ENCODE measurements at places on chromosomes 2 and 18.

- no peak for DNase-seq
Observed at GRCh38 chr2:68290901-68291300, 28.8 kb downstream of the CNRIP1 start.

- DNase-seq, result no peak
Observed at GRCh38 chr2:70626254-70626990, 72.8 kb upstream of the TGFA start.

GRCh38 chr2:229884775-229885699, 36.8 kb downstream of the TRIP12 start:
- no peak for DNase-seq

DNA sequence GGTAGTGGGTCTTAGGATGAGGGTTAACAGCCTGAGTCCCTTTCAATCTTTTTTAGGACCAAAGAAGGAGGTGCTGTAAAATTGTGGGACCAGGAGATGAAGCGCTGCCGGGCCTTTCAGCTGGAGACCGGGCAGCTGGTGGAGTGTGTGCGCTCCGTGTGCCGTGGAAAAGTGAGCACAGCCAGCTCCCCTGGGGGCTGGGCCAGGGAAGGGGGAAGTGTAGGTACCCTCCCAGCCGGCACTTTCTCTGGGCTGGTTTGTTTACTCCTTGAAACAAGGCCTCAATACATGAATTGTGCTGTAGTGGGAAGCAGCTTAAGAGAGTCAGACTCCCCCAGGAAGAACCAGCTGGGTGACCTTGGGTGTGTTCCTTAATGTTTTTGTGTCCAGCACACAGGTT, 90.1 kb downstream of the RTN4 start:
- DNase-seq, result no peak

DNA sequence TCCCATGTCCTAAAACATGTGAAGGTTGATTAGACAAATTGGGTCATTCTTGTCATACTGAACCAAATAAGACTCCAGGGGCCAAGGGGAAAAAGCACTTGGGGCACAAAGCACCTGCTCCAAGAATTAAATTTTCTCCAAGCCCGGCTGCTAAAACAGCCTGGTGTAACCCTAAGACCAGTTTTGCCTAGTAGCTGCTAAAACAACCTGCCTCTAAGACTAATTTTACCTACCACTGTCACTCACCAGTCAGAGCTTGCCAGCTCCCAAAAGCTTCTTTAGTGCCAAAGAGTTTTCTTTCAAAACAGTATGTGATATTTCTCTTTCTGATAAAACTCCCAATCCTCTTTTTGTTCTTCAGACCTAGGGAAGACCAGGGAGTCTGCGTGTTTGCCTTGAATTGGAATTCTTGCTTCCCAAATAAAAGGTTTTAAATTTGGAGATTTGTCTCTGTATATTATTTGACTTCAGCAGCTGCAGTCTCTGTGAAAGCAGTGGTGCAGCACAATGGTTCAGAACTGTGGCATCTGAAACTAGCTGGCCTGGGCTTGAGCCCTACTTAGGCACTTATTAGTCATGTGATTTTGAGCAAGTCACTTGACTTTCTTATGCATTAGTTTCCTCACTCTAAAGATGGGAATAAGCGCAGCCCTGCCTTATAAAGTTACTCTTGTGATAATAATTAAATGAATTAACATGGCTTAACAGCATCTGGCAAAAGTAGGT, 16.2 kb upstream of the APOB start:
- no peak for DNase-seq

DNA sequence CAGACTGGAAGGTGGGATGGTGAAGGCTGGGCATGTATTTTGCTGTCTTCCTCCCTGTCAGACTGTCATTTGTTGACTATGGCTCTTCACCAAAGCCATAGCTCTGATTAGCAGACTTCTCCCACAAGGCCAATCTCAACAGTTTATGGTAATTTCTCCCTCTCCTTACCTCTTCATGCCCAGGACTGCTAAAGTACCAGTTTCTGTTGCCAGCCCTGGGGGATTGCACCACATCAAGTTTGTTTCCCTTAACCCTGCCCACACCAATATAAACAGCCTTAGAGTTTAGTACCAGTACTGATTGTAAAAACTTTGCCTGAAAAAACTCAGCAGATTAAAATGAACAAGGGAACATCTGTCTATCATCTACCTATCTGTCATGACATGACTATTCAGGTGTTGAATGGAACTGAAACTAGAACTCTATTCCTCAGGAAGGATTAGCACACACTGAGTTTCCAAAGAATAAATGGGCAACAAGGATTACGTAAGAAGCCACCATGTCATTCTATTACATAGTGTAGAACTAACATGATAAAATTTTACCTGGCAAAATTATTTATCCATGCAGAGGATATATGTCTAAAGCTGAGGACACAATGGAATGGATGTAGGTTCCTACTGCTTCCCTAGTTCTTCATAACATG, 13.7 kb downstream of the FEZ2 start:
- DNase-seq, result no peak

DNA sequence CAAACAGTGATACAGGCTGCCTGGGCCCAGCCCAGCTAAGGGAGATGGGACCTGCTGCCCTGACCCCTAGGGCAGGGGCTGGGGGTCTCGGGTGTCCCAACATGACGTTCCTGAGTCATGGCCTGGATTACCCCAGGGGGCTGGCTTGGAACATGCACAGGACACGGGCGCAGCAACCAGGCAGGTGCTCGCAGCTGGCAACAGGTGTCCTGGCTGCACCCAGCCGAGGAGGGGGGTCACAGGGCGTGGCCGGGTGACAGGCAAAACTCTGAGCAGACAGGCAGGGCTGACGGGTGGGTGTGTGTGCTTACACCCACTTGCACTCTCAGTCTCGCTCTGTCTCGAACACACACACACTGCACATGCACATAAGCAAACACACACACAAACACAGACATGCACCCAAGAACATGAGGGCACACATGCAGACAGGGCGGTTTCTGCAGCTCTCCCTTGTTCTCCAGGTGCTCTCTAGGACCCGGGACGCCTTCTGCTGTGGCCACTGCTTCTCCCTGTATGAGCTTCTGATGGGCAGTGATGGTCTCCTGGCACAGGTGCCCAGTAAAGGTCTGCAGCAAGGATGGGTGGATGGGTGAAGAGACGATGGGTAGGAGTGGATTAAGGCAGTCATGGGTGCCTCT, 33.7 kb upstream of the TAF1B start:
- no peak for DNase-seq

DNA sequence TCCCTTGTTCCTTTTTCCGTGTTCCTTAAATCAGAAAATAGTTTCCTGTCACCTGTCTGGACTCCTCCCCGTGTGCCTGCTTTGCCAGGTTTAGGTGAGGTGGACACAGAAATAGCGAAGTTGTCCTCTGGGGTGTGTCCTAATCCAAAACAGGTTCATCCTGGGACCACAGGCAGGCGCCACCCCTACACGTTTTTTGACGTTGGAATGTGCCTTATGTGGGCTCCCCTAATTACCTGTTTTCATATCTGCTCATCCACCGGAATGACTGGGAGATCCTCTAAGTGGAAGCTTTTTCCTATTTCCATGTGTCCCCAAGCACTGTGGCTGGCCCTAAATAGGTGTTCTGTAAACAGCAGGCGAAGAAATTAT, 49.0 kb upstream of the PAIP2B start:
- DNase-seq, result no peak

- DNase-seq, result no peak
Observed at GRCh38 chr2:146392631-146393030, 1452.2 kb upstream of the ACVR2A start.

GRCh38 chr18:51668607-51669006, 471.1 kb upstream of the MEX3C start:
- no peak for DNase-seq

DNA sequence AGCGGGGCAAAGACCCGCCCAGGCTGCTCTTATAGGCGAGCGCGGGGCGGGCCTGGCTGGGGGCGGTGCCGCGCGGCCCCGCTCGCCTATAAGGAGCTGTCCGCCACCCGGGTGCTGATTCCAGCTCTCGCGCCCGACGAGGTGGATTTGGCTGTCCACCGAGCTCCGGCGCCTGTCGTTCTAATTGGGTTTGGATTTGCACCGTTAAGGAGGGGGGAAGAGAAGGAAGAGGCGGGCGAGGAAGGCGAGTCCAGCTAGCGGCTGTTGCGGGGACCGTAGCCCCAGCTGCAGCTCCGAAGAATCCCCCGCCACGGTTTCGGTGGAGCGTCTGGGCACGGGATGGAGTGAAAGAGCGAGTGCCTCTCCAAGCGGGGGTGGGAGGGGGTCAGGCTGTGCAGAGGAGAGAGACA, at the start of gene CNTNAP5:
TSS of gene CNTNAP5 (plus strand) at position 117 of the 410 bp plus-strand sequence. CDS start 364 bp downstream, outside the sequence.
- no peak for DNase-seq

DNA sequence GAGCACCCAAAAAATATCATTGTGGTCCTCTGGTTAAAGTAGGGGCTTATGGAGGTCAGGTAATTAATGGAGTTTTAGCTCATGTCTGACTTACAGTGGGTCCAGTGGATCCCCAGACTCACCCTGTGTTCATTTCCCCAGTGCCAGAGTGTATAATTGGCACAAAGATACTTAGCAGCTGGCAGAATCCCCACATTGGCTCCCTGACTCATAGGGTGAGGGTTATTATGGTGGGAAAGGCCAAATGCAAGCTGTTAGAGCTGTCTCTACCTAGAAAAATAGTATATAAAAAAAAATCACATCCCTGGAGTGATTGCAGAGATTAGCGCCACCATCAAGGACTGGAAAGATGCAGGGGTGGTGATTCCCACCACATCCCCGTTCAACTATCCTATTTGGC, 1067.6 kb upstream of the ACVR2A start:
- DNase-seq, result no peak

GRCh38 chr18:45218436-45218835, 396.8 kb upstream of the SLC14A2 start:
- DNase-seq, result no peak

- DNase-seq, result no peak
Observed at GRCh38 chr2:182522405-182522896, 95.6 kb upstream of the PDE1A start.

DNA sequence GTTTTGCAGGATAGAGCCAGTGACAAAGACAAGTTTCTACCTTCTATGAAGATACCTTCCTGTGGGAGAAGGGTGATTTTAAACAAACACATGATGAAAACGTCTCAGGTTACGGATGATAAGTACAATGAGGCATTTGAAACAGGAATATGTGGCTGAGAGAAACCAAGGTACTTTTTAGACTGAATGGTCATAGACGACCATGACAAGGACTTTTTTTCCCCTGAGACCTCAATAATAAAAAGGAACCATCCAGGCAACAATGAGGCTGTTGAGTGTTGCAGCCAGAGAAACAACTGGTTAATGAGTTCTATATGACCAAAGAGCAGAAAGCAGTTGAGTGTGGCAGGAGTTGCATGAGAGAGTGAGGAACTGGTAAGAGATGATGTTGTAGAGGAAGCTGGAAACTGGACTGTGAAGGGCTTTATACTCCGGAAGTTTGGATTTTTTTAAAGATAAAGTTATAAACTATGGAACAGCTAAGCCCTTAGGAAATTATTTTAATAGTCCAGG, 306.1 kb upstream of the CYRIA start:
- no peak for DNase-seq

DNA sequence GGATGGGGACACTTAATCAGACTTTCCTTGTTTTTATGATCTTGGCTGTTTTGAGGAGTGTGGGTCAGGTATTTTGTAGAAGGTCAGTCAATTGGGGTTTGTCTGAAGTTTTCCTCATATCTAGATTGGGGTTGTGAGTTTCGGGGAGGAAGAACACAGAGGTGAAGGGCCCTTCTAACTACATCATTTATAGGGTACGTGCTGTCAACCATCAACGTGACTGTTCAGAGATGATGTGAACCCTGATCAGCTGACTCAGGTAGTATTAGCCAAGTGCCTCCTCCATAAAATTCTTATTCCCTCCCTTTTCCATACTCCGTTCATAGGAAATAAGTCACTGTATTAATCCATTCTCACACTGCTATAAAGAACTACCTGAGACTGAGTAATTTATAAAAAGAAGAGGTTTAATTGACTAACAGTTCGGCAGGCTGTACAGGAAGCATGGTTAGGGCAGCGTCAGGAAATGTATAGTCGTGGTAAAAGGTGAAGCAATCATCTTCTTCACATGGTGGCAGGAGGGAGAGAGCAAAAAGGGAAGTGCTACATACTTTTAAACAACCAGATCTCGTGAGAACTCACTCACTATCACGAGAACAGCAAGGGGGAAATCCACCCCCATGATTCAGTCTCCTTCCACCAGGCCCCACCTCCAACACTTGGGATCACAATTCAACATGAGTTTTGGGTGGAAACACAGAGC, 547.1 kb upstream of the LINC00305 start:
- DNase-seq, result no peak

GRCh38 chr2:73896362-73897239, 3.8 kb downstream of the ACTG2 start:
- no peak for DNase-seq

DNA sequence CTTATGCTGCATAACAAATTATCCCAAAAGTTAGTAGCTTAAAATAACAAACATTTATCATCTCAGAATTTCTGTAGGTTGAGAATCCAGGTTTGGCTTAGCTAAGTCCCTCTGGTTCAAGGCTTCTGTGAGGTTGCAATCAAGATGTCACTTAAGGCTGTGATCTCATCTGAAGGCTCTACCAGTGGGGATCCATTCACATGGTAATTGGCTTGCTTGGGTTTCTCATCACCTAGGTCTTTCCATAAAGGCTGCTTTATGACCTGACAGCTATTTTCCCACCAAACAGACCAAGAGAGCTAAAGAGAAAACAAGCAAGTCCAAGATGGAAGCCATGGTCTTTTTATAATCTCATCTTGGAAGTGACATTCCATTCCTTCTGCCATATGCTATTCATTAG, 137.3 kb downstream of the DTNA start:
- DNase-seq, result no peak

GRCh38 chr2:71930049-71930681, 217.5 kb downstream of the CYP26B1 start:
- DNase-seq, result no peak

DNA sequence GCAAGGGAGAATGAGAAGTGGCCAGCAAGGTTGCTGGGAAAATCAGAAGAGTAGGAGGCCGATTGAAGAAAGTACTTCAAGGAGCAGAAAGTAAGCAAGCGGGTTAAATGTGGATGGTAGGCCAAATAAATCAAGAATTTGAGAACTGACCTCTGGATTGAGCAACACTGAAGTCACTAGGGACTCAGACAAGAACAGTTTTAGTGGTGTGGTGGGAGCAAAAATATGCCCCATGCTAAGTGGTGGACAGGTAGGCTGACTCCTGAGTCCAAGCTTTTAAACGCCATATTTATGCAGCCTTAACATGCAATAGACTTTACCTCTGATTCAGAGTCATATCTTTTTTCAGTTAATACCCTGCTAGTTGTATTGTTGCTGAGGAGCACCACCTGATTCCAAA, 4.5 kb downstream of the TRABD2A start:
- no peak for DNase-seq

DNA sequence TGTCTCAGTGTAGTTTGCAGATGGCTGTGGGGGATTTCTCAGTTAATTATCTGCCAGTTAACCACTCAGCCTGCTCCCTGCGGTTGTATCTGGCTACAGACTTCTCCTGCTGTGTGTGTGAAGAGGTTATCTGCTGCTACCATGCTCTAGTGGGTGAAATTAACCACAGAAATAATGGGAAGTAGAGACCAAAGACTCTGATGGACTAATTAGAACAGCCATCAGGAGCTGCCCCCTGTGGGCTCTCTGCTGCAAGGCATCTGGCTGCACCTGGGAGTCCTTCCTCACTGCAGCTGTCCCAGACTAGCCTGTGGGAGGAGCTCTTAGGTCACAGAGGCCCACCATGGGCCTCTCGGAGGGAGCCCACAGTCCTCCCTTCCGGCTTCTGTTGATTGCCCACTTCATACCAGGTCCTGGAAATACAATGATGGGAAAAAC, 66.6 kb downstream of the CTIF start:
- no peak for DNase-seq

Measured in HS-27A (cell line).